GM23248 (cell line): ENCODE measurements at places on chromosomes 1 and 21.

DNA sequence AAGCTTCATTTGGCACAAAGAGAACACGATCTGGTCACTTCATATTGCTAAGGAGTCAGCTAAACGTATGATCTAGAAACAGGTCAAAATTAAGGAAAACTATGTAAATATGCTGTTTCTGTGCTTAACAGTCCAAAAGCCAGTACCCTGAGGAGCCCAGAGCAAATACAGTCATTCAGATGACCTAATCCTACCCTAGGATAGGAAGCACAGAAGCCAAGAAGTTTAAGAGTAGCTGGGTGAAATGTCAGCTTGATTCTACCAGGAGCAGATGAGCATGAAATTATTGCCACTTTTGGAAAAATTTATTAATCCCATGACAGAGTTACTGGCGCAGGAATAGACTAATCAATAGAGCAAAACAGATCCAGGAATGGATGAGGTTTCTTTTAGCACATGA, 18.3 kb downstream of the SORT1 start:
- DNase-seq = peak; percentile 70

- DNase-seq = no peak
Observed at GRCh38 chr1:235181561-235182245, 20.7 kb upstream of the RBM34 start.

GRCh38 chr1:198623752-198624647, 14.8 kb upstream of the PTPRC start:
- DNase-seq = peak; percentile 77

- no peak for DNase-seq
Observed at GRCh38 chr1:237478082-237478481, 412.6 kb downstream of the ZP4 start.

GRCh38 chr1:156746728-156747631, 4.5 kb downstream of the HDGF start:
- peak; percentile 95 for DNase-seq

GRCh38 chr1:220454155-220454777, 73.7 kb upstream of the MARK1 start:
- no peak for DNase-seq
